Esophagus mucosa (tissue), 1 donor: ENCODE measurements at places on chromosomes 6 and 20. TPM values are rescaled to one million over a fixed set of nuclear protein-coding genes. Genes with fewer than 3 reads are reported as not detected.

The SHLD1 gene
- total RNA-seq, result 6.4 TPM

The PRSS16 gene
- 7.7 TPM for total RNA-seq

The SEL1L2 gene
- not detected for total RNA-seq

The IBTK gene
- 25.2 TPM for total RNA-seq

The DLL1 gene
- total RNA-seq, result 10.4 TPM

The NT5DC1 gene
- 42.4 TPM for total RNA-seq

The TRIM31 gene
- total RNA-seq, result 0.20 TPM

The OLIG3 gene
- not detected for total RNA-seq

The HAO1 gene
- total RNA-seq, result not detected
